Activated T-helper 17 cell treated with anti-CD3 and anti-CD28 coated beads, Interleukin-2, amount 50 U/mL, for 72 hours (primary cell): ENCODE measurements at places on chromosomes 3 and 15.
A peak's percentile ranks its signal among the peaks of the same experiment; 100 is the strongest.

GRCh38 chr3:16290827-16291196 is 25.8 kb downstream of the OXNAD1 start:
- ATAC-seq: peak; percentile 43
- no peaks in the 10 kb centered on the region for H3K27me3 ChIP-seq
- H3K4me1 ChIP-seq: peaks cover 64% of the 10 kb centered on the region
- peak overlapping the region; percentile 81 for H3K27ac ChIP-seq
- peak overlapping the region; percentile 93 for H3K4me3 ChIP-seq

DNA sequence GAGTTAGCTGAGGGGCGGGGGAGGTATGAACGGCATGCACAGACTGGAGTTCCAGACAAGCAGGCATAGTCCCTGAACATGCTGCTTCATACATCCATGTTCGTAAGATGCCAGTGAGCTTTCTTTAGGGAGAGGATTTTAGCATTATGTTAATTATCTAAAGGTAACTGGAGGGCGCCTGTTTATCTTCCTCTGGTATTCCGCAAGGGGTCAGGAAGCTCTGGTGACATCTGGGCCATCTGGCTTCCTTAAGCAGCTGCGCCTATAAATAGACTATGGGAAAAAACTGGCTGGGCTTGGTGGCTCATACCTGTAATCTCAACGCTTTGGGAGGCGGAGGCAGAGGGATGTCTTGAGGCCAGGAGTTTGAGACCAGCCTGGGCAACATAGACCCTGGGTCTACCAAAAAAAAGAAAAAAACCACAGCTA is 1.5 kb upstream of the FBXO22 start:
- H3K4me3 ChIP-seq: peak overlapping the region; percentile 97
- H3K27me3 ChIP-seq: no peaks in the 10 kb centered on the region
- no peak for ATAC-seq
- peaks cover 10% of the 10 kb centered on the region for H3K4me1 ChIP-seq

- H3K27ac ChIP-seq: no peak overlapping the region
- peaks cover 18% of the 10 kb centered on the region for H3K27me3 ChIP-seq
- peaks cover 10% of the 10 kb centered on the region for H3K4me1 ChIP-seq
- no peak overlapping the region for H3K4me3 ChIP-seq
Observed at GRCh38 chr3:125137358-125138033, 75.1 kb downstream of the SLC12A8 start.

GRCh38 chr15:92468991-92469390 is 75.3 kb downstream of the ST8SIA2 start:
- H3K27me3 ChIP-seq: peaks cover 7% of the 10 kb centered on the region
- no peaks in the 10 kb centered on the region for H3K36me3 ChIP-seq
- no peak overlapping the region for H3K4me3 ChIP-seq
- no peak overlapping the region for H3K27ac ChIP-seq
- ATAC-seq: no peak
- no peaks in the 10 kb centered on the region for H3K4me1 ChIP-seq

- H3K27me3 ChIP-seq: peaks cover 24% of the 10 kb centered on the region
- no peak overlapping the region for H3K4me3 ChIP-seq
- no peaks in the 10 kb centered on the region for H3K4me1 ChIP-seq
- H3K36me3 ChIP-seq: no peaks in the 10 kb centered on the region
- no peak overlapping the region for H3K27ac ChIP-seq
- no peak for ATAC-seq
Observed at GRCh38 chr3:100871306-100871705, 121.9 kb downstream of the ABI3BP start.

DNA sequence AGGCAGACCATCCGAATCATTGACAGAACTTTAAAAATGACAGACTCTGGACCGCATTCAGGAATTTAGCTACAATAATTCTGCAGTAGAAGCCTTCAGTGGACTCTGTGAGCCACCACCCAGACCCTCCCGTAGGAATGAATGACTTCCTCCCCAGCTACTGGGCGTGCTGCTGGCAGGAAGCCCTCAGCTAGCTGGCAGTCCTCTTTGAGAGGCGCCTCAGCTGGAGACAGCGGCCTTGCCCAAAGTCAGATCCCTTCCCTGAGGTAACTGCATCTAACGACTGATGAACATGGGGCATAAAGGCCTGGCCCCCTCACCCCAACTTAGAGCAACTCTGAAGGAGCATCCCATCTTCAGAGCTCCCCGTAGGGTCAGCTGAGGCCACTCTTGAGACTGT is 25.8 kb downstream of the CRABP1 start:
- no peaks in the 10 kb centered on the region for H3K4me1 ChIP-seq
- no peak overlapping the region for H3K27ac ChIP-seq
- ATAC-seq: no peak
- H3K4me3 ChIP-seq: no peak overlapping the region

DNA sequence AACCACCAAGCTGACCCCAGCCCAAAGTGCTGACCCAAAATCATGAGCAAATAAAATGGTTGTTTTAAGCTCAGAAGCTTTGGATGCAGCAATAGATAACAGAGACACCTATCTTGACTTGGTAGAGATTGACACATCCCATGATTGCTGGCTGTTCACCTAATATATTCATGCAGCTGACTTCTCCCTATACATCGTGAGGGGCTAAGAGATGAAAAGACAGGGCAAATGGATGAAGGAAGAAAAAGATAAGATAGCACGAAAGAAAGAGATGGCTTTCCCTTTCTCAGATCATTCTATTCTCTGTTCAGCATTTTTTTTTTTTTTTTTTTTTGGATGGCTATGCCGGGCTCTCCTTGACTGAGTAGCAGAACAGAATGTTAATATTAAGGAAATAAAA is 141.5 kb upstream of the ADAMTS9 start:
- ATAC-seq: no peak
- no peaks in the 10 kb centered on the region for H3K36me3 ChIP-seq
- H3K27ac ChIP-seq: no peak overlapping the region
- no peaks in the 10 kb centered on the region for H3K4me1 ChIP-seq
- no peaks in the 10 kb centered on the region for H3K27me3 ChIP-seq

DNA sequence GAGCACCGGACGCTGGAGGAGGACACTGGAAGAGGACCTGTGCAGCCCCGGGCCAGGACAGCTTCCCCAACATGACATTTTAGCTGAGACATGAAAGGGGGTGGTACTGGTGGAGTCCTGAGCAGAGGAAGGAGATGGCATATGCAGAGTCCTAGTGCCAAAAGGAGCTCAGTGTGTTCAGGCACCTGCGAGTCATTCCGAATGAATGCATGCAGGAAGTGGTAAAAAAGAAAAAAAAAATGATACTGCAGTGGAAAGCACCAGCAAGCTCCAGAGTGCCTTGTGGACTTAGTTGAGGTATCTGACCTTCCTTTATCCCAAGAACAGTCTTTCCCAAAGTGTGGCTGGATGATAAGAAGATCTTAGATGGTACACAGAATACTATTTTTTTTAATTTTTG is 6.6 kb upstream of the ZNF148 start:
- H3K36me3 ChIP-seq: no peaks in the 10 kb centered on the region
- peak overlapping the region; percentile 17 for H3K4me3 ChIP-seq
- H3K27ac ChIP-seq: no peak overlapping the region
- ATAC-seq: peak; percentile 96

DNA sequence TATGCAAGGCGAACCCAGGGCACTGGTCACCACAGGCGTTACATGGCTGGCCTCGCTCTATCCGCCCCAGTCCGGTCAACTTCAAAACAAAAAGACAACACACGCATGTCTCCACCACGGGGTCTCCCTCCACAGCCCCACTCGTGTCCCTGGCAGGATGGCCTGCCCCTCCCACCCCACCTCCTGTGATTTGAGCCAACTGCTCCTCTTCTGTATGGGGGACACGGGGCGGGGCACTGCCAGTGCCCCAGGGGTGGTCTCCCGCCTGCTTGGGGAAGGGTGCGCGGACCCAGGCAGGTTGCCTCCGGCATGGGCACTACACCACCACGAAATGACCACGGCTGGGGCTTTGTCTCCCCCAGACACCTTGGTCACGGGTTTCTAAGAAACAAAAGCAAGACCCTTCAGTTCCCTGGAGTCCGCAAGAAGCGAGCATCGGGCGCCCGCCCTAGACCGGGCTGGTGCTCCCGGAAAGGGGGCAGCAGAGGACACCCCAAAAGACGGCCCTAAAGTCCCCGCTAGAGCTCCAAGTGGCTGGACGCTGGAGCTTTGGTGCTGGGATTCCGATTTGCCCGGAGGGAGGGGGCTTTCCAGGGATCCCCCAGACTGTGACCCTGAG is 219.3 kb upstream of the PRICKLE2 start:
- H3K27me3 ChIP-seq: peaks cover 61% of the 10 kb centered on the region
- H3K36me3 ChIP-seq: no peaks in the 10 kb centered on the region
- H3K4me3 ChIP-seq: no peak overlapping the region
- ATAC-seq: no peak
- H3K4me1 ChIP-seq: no peaks in the 10 kb centered on the region

DNA sequence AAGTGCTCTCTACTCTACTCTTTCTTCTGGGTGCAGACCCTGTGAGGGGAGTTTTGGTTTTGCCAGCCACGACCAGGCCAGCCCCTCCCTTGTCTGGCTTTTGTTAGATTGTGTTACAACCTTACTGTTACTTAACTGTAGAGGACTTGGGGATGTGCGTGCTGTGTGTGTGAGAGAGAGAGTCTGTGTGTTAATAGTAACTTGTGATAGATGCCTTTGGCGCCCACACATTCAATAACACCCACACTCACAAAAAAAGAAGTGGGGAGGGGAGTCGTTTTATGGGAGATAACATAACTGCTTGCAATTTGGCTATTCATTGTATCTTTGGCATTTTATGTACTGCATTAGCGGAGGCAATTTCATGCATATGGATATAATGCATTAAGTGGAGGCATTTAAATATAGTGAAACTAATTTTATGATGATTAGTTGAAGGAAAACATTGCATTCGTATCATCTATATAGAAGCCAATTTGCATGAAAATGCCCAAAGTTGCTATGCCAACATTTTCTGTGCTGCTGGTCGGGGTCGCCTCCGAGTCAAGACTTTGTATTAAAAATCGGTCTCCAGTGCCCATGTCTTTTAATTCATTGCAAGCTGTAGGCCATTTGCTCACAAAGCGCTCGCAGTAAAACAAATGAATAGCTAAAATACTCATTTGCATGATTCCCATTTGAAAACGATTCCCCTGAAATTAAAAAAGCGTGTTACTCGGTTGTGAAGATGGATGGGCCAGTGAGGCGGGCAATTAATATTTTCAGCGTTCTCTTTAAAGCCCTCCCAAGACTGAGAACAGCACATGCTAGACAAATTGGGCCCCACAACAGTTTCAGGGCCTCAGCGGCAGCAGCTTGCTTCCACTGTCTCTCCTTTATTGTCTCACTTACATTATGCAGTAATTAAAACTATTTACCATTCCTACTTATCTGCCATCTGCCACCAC is 158.5 kb upstream of the SMAD3 start:
- peaks cover 6% of the 10 kb centered on the region for H3K27me3 ChIP-seq
- H3K4me1 ChIP-seq: peaks cover 5% of the 10 kb centered on the region
- ATAC-seq: no peak
- no peak overlapping the region for H3K27ac ChIP-seq
- no peaks in the 10 kb centered on the region for H3K36me3 ChIP-seq

- H3K27me3 ChIP-seq: peaks cover 5% of the 10 kb centered on the region
- no peak overlapping the region for H3K4me3 ChIP-seq
- no peaks in the 10 kb centered on the region for H3K36me3 ChIP-seq
Observed at GRCh38 chr3:63494646-63495045, 157.8 kb upstream of the SNTN start.

- ATAC-seq: no peak
- peaks cover 7% of the 10 kb centered on the region for H3K4me1 ChIP-seq
- no peak overlapping the region for H3K27ac ChIP-seq
- no peaks in the 10 kb centered on the region for H3K27me3 ChIP-seq
- H3K4me3 ChIP-seq: no peak overlapping the region
Observed at GRCh38 chr3:126749931-126750755, 46.1 kb downstream of the CHCHD6 start.

- no peak overlapping the region for H3K27ac ChIP-seq
- H3K36me3 ChIP-seq: no peaks in the 10 kb centered on the region
- no peak overlapping the region for H3K4me3 ChIP-seq
- H3K27me3 ChIP-seq: no peaks in the 10 kb centered on the region
Observed at GRCh38 chr3:20230954-20231353, 44.9 kb upstream of the SGO1 start.

DNA sequence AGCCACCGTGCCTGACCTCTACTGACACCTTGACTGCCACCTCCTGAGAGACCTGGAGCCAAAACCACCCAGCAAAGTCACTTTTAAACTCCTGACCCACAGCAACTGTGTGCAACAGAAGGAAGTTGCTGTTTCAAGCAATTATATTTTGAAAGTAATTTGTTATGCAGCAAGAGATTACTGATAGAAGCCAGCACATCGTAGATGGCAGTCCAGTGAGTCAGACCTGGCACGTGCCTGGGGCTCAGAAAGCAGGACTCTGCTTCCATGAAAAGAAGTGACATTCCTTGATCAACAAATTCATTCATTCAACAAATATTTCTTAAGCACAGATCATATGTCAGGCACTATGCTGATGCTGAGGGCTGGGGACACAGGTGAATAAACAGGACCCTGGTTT is 5.7 kb upstream of the CSPG4 start:
- H3K27me3 ChIP-seq: peaks cover 18% of the 10 kb centered on the region
- no peak overlapping the region for H3K4me3 ChIP-seq
- H3K4me1 ChIP-seq: peaks cover 9% of the 10 kb centered on the region
- ATAC-seq: no peak
- no peaks in the 10 kb centered on the region for H3K36me3 ChIP-seq
- H3K27ac ChIP-seq: no peak overlapping the region

- no peaks in the 10 kb centered on the region for H3K4me1 ChIP-seq
- no peaks in the 10 kb centered on the region for H3K27me3 ChIP-seq
- no peak for ATAC-seq
Observed at GRCh38 chr3:136377508-136377907, 127.4 kb downstream of the PCCB start.

GRCh38 chr15:29589416-29589815 is 232.9 kb downstream of the TJP1 start:
- no peak overlapping the region for H3K4me3 ChIP-seq
- H3K36me3 ChIP-seq: no peaks in the 10 kb centered on the region

GRCh38 chr15:99976811-99977271 is 243.6 kb upstream of the LYSMD4 start:
- ATAC-seq: no peak
- H3K4me3 ChIP-seq: no peak overlapping the region
- H3K36me3 ChIP-seq: no peaks in the 10 kb centered on the region
- H3K27me3 ChIP-seq: no peaks in the 10 kb centered on the region
